ENCODE measurements at places on chromosomes 1 and 21.
A peak's percentile ranks its signal among the peaks of the same experiment; 100 is the strongest.

DNA sequence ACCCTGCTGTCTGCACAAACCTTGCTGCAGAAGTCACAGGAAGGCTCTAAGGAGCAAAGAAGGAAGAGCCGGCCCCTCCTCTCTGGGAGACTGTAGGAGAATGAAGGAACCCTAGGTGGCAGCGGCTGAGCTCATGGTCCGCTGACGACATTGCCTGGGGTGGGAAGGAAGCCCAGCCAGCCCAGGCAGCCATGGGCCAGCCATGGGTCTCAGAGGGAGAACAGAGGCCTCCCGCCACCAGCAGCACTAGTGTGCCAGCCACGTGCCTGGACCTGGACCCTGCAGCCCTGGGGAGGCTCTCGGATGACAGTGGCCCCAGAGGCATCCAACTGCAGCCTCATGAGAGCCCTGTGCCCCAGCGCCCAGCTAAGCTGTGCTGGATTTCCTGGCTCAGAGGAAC, 49.2 kb upstream of the POFUT2 start:
- no peak for DNase-seq

DNA sequence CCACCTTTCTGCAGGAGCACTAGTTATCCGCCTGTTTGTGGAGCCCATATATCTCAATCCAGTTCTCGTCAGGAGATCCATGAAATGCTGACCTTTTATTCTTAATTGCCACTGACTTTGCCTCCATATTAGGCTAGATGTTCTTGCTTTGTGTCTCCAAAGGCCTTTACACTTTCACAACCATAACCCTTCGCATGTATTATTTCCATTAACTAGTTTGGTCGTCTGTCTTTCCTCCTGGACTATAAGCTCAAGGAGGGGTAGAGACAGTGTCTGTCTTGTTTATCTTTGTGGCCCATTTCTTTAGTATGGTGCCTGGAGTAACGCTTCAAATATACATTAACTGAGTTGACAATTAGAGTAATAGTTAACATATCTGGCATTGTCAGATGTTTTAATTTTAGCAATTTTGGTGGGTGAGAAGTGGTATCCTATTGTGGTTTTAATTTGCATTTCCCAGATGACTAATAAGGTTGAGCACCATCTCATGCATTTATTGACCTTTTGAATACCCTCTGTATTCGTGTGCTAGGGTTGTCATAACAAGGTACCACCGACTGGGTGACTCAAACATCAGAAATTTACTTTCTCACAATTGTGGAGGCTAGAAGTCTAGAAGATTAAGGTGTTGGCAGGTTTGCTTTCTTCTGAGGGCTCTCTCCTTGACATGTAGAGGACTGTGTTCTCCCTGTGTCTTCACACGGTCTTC, 21.7 kb upstream of the IL12RB2 start:
- DNase-seq, result no peak

GRCh38 chr1:203581841-203582240, 44.8 kb upstream of the ATP2B4 start:
- DNase-seq, result no peak

DNA sequence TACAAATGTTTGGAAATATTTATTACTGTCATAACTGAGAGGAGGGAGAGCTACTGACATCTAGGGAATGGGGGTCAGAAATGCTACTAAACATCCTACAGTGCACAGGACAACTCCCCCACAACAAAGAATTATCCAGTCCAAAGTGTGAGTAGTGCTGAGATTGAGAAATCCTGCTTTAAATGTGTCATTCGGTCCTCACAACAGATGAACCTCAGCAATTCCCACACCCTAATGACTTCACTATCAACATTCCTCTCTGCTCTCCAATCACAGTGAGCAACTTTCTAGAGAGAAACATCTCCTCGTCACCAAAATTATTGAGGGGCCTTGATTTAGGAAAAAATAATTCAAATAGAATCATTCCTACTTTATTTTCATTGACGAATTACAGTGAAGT, 18.0 kb downstream of the OMA1 start:
- no peak for DNase-seq

- peak; percentile 4 for DNase-seq
Measured at GRCh38 chr1:210815641-210816550, 318.1 kb downstream of the KCNH1 start.

DNA sequence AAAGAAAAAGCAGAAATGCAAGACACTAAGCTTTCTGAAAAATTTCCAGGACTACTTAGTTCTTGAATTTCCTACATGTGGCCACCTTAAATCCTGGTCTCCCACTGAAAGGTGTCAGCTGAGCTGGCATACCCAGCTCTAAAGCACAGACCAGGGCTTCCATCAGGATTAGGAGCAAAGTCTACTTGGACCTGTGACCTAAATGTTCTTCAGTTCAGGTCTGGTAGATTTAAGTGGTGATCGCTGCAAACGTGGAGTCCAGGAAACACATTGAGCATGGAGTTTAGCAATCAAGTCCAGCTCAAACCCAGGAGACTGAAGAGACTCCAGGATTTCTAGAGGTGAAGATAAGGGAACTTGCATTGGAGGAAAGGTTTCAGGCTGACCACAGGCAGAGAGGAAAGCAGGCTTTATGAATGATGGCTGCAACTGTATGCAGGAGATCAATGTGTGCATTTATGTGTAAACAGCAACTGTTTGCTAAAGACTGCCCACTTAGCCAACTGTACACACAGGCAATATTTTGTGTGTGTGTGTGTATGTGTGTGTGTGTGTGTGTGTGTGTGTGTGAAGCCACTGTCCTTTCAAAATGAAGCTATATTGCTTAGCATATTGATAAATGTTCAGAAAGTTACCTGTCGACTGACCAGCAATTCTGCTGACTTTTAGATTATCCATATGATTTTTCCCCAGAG, 75.2 kb downstream of the LMX1A start:
- DNase-seq, result no peak

DNA sequence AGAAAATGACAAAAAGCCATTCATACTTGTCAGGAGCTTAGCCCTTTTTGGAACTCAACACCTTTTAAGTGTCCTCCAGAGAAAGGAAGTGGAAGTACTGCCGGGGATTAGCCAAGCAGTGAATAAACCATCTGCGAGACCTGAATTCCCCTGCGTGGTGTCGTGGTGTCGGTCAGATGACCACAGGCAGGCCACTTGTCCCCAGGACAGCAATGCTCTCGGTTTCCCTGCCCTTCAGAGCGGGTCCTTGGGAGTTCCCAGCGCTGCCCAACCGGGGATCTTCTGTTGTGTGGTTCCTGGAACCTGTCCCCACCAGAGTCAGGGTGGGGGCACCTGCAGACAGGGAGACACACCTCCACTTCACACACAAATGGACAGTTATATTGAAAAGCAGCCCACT, 9.2 kb downstream of the GPR157 start:
- DNase-seq, result no peak

DNA sequence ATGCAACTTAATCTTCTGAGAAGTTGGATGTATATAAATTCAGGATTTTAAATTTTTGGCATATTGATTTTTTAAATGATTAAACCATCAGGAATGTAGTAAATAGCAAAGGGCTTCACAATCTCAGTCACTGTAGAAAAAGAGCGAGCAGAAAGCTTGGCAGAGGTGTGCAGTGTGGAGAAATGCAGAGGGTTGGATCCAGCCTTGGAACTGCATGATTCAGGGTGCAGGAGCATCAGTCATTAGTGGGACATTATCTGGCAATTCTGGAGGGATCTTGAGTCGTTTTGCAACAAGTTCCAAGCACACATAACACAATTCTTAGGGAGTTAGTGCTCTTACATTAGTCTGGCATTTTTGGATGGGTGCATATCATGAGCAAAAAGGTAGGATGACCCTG, 267.9 kb downstream of the PLA2G4A start:
- no peak for DNase-seq

GRCh38 chr1:185838111-185838510, 103.9 kb downstream of the HMCN1 start:
- no peak for DNase-seq

DNA sequence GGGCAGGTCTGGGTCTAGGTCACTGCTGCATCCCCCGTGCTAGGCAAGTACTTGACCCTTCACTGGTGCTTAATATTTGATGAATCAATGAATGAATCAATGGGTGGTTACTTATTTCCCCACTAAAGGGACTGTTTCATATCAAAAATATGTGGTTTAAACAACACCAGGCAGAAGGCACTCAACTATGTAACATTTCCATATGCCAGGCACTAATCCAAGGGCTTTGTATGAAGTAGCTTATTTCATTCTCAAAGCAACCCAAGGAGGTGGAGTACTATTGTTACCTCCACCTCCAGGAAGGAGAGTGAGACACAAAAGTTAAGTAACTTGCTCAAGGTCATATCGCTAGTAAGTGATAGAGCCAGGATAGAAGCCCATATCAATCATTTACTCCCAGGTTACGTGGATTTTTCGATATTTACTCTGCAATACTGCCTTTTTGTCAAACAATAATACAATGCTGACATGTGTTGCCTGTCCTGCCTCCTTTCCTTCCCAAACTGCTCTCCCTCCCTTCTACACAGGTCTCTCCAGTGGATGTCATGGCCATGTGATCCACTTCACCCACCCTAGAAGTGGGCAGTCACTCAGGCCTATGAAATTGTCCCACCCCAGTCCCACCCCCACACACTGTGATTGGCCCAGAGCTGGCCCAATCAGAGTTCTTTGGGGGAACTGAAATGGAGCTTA, 142.8 kb downstream of the ETS2 start:
- no peak for DNase-seq

- no peak for DNase-seq
Measured at GRCh38 chr1:3440300-3440681, 14.2 kb upstream of the ARHGEF16 start.

GRCh38 chr1:113935970-113936369, 6.8 kb downstream of the HIPK1 start:
- no peak for DNase-seq
